G401 (cell line): ENCODE measurements at places on chromosomes 12 and 14. TPM values are rescaled to one million over a fixed set of nuclear protein-coding genes. Genes with fewer than 3 reads are reported as not detected.

GRCh38 chr14:70350078-70350477 is 9.4 kb downstream of the COX16 start:
- no peak for DNase-seq

DNA sequence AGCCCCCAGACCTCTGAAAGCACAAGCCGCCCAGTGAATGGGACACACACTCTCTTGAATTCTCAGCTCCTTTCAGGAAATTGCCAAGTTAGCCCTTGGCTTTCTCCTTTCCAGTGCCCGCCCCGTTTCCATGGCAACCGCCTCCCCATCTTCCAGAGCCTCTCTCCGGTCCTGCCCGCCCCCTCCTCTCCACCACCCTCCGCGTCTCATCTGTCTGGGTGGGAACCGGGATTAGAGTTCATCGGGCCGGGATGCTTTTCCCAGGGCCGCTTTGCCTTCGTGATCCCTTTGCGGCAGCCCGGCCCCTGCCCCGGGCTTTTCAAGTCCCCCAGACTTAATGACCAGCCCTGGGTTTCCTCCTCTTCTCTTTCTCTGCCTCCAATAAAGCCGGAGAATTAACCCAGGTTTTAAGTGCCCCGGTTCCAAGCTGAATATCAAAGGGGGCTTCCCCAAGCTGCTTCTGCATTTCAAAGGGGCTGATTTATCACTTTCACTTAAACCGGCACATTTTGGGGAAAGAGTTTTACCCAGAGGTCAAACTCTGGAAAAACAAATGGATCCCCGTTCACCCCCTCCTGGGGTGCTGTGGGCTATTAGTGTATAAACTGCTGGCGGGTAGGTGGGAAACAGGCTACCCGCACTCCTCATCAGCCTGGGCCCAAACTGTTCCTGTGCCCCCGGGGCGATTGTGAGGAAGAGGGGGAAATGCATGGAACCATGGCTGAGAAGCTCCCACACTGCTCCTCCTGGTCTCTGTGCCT is 101.7 kb downstream of the ZFP36L1 start:
- DNase-seq, result peak; percentile 12

DNA sequence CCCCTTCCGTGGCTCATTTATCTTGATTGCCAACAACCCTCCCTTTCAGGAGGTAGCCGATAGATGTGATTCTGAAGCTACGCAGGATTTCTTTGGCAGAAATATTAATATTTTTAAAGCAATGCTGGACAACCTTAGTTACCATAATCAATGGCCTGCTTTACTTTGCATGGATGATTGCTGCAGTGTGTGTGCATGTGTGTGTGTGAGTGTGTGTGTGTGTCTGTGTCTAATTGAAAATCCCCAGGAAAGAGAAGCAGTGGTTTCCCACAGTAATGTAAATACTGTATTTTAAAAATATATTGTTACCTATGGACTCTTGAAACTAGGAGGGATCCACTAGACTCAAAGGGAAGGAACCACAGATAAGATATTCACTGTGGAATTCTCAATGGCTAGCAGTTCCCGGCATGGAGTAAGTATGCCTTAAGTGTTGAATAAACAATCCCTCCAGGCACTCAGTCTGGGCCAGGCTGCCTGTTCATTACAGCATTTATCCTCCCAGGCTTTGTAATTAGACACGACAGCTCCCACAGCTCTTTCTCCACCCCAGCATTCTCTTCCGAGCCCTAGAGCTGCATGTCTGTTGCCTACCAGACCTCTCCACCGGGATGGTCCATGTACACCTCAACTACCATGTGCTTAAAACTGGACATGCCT is 22.5 kb upstream of the C14orf132 start:
- DNase-seq, result peak; percentile 57

GRCh38 chr12:26791301-26791791 is 41.6 kb downstream of the ITPR2 start:
- DNase-seq, result no peak

DNA sequence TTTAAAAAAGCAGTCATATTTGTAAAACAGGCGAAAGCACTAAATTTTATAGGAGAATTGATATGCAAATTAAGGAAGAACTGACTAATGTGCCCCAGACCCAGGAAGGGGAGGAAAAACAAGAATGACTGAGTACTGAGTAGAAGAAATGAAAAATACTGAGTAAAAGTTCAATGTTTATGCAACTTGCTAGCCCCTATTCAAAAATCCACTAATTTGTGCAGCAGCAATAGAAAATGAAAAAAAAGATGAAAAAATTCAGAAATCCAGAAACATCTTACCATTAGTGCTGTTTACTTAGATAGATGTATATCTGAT is 6.1 kb downstream of the CHD8 start:
- DNase-seq, result no peak

The HSPB8 gene
- 0.80 TPM in 1 of 2 replicates, not detected in the other for total RNA-seq

The SLC38A1 gene
- total RNA-seq, result 45.7 and 61.6 TPM in 2 replicates

- peak; percentile 18 for DNase-seq
Measured at GRCh38 chr14:19878029-19878642, 3.2 kb downstream of the OR4K2 start.

The CIDEB gene
- total RNA-seq, result 1.7 TPM in 1 of 2 replicates, not detected in the other

DNA sequence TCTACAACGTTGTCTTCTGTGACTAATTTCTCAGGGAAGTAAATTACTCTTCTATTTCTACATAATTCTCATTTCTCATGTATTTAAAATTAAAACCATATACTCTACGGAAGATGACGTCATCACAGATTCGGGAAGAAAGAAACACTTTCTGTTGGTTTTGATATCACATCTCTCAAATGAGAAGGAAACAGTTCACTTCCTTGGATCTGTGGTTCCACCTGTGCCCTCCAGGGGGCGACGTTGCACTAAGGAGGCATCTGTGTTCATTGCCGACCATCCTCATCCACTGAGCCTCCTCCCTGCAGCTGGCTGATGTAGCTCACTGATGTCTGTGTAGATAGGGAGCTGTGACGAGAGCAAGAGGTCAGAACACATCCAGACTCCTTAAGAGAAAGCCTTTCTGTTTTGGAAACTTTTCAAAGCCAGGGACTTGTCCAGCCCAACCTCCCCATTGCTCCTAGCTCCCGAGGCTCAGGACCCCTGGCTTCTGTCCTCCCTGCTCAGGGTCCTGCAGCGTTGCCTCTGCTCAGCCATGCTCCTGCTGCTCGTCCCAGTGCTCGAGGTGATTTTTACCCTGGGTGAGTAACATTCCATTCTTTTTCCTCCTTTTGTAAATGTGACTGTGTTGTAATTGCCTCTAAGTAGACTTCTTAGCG is 172.7 kb upstream of the OR4E1 start:
- no peak for DNase-seq

- no peak for DNase-seq
Measured at GRCh38 chr12:100724071-100724470, 70.5 kb upstream of the ANO4 start.

GRCh38 chr14:105171004-105171673 is 2.6 kb upstream of the JAG2 start:
- DNase-seq, result no peak

DNA sequence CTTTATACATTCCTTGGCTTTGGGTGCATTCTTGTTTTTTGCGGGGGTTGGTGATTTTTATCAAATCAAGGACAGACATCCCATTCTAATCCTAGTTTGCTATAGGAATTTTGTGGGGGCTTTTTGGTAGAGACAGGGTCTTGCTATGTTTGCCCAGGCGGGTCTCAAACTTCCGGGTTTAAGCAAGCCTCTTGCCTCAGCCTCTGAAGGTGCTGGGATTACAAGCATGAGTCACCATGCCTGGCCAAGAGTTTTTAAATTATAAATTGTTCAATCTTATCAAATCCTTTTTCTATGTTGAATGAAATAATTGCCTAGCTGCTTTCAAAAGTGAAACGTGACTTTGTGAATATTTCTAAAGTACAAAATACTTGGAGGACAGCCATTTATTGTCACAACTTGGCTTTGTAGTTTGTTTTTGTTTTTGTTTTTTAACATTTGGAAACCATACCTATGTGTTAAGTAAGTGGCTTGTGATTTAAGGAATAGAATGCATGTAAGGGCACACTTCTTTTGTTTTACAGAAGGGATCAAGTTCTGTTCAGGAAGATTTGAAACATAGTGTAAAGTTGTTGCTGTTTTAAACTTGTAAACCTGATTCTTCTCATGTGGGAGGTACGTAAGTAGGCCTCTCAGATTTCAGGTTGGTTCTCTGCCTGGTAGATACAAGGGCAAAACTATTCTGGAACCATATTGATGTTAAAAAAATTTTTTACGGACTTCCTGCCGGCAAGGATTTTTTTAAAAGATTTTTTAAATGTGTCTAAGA is 13.4 kb downstream of the MARK3 start:
- no peak for DNase-seq

The PLEKHH1 gene
- total RNA-seq, result 4.8 and 8.6 TPM in 2 replicates

DNA sequence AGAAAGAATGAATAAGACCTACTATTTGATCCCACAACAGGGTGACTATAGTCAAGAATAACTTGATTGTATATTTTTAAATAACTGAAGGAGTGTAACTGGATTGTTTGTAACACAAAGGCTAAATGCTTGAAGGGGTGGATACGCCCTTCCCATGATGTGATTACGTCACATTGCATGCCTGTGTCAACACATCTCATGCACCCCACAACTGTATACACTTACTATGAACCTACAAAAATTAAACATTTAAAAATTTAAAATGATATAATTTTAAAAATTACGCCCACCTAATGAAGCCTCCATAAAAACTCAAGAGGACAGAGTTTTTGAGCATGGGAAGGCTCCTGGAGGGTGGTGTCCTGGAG is 94.5 kb downstream of the SCARB1 start:
- no peak for DNase-seq

- no peak for DNase-seq
Measured at GRCh38 chr14:75804570-75805275, 143.7 kb downstream of the TTLL5 start.

DNA sequence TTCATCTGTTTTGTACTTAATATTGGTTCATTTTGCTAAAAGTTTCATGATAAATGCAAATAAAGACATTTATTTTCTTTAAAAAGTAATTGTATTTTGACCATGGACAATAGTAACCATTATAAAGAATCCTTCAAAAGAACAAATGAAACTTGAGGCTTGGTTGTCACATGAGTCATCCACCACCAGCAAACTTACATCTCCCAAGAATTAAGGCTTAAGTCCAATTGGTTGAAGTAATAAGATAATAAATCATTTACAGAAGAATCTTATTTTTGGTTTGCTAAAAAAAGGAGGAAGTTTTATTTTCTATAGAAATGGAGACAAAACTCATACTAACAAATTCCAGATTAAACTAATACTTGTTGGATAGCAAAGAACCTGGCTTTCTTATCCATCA is 84.8 kb upstream of the KITLG start:
- DNase-seq, result no peak

The KLRC3 gene
- total RNA-seq, result not detected in 2 replicates

DNA sequence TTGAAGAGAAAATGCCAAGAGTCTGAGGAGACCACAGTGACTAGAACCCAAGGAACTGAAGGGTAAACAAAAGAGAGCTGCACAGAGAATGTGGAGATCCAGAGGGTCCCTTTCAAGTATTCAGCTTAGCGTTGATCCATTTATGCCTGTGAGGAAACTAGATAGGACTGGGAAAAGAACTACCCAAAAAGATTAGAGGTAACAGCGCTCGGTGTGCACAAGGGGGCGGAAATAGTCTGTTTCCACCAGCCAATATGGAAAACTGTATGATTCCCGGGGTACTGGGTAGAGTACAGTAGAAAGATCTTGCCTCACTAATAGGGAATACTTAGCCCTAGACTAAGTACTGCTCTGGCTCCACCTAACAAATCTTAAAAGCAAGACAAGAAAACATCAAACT is 135.5 kb downstream of the DPF3 start:
- no peak for DNase-seq
